ENCODE measurements at places on chromosomes 7 and 10.

DNA sequence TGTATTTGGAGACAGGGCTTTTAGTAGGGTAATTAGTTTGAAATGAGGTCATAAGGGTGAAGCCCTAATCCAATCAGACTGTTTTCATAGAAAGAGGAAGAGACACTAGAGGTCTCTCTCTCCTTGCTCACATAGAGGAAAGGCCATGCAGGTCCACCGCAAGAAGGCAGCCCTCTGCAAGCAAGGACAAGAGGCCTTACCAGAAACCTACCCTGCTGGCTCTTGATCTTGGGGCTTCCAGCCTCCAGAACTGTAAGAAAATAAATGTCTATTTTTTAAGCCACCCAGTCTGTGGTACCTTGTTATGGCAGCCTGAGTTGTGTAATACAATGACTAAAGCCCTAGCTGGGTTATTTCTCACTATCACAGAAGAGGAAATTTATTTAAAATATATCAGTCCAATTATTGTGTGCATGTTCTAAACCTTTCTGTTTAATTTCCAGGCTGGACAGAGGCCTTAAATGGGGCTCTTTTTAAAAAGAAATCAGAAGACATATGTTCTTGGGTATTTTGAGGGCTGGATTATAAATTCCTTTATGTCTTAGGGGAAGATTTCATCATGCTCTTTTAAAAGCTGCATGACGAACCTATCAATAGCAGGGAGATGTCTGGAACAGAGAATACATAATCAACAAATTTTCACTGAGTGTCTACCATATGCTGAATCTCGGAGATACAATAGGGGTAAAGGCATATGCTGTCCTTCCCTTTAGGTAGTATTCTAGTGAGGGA lies 12.9 kb upstream of the TMEM26 start:
- DNase-seq, result no peak

DNA sequence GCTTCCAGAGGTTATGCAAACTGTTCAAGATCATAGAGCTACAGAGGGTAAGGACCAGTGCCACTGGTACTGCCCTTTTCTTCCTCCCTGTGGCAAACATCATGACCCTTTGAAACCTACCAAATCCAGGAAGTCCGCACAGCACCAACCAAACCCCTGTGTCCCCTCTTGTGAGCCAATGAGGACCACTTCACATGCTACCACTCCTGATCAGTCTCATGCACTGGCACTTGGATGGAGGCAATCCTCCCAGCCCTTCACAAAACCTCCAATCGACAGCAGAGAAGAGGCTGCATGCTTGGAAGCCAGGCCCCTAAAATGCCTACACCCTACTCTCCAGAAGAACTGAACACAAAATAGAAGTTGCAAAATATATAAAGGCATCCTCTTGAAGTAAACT lies 248.0 kb downstream of the TNS3 start:
- DNase-seq, result no peak

- DNase-seq, result no peak
Measured at GRCh38 chr7:1260244-1260635, 27.6 kb downstream of the UNCX start.

DNA sequence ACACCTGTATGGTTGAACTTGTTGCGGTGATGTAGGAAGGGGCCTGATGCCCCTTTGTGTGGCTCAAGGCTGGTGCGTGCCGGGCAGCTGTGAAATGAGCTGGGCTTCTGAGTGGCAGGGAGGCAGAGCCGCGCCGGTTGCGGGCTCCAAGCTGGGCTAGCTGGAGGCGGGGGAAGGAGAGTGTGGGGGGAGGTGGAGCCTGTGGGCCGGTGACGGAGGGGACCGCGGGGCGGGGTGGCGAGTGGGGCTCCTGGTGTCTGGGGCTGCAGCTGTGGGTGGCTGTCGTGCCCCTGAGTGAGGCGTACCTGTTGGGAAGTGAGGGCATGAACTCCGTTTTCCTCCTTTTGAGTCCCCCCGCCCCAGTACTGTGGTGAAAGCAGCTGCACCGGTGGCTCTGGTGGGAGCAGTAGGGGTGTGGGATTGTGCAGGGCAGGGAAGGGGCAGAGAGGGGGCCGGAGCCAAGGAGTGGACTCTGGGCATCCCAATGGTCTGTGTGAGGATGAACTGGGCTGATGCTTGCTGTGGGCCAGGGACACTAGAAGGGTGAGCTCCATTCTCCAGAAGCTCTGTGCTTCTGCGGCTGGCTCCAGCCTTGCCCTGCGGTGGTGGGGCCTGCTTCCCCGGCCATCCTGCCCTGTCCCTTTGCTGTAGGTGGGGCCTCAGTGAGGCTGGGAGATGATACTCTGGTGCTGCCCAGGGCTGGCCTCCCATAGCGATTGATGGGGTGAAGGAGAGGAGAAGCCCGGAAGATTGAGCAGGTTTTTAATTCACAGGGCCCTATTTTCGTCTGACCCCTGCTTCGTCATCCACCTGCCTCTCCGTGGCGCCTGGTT lies 41.7 kb downstream of the INPP5A start:
- DNase-seq, result no peak

- no peak for DNase-seq
Measured at GRCh38 chr10:122847782-122848604, 2.3 kb upstream of the CUZD1 start.

DNA sequence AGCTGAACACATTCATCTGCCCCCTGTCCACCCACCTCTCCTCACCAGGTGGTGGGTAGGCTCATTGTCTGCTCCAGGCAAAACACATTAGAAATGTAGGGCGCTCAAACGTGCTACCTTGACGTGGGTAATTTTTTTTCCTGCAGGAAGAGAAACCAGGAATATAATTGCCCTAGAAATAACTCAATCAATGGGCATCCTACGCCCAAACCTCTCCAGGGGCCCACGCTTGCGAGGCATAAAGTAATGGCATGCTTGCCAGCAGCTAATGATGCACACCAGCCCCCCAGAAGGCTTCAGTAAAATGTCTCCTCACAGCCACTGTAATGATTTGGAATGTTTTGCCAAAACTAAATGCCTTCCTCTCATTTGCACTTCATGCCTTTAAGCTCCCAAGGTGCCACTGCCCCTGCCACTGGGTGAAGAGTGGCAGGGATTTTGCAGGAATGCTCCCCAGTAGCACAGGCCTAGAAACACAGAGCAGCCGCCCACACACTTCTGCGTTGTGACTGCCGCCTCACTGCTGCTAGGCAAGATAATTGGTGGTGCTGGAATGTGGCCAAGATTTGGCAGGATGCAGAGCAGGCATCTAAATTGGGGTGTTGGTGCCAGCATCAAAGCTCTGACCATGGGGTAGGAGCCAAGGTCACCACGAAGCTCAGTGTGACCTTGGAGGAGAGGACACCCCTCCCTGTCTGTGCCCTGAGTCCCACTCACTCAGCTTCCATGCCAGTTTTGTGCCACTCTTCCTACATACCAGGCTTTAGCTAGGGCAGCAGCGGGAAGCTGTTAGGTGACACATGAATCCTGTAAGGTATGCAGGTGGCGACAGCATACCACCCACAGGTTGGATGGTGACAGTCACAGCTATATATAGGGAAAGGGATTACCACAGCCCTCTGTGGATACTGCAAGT lies 48.7 kb upstream of the PPP1R3C start:
- DNase-seq, result no peak

DNA sequence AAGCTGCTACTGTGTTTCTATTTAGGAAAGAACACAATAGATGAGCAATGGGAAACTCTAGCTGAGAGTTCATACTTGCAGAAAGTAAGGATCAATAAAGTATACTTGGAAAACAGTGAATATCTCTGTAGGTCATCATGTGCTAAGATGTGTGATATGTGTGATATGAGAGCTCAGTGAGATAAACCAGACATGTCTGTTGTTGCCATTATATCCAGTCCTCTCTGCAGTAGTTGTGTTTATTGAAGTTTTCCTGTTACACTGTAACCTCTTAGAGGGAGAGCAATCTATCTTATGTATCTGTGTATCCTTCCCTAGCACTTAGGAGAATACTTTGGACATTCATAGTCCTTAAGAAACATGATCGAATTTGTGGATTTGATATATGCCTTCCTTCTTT lies 19.1 kb downstream of the TRUB1 start:
- DNase-seq, result no peak

Data from activated CD4-positive, alpha-beta T cell treated with anti-CD3 and anti-CD28 coated beads for 1 hour (primary cell).